ENCODE measurements at places on chromosomes 2 and 18.
A peak's percentile ranks its signal among the peaks of the same experiment; 100 is the strongest.

DNA sequence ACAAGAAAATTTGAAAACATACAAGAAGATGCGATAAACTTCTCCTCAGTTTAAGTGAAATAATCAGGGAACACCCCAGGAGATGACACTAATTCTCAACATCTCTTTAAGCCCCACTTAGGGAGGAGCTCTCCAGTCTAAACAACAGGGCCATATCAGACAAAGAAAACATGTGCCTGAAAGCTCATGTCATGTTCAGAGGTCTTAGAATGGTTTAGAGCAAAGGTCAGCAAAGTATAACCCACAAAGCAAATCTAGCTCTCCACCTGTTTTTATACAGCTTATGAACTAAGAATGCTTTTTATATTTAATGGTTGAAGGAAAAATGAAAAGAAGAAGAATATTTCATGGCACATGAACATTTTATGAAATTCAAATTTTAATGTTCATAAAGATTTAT, 155.6 kb upstream of the NOL4 start:
- DNase-seq: no peak

- peak; percentile 66 for DNase-seq
These were observed at the start of gene NPPC for GRCh38 chr2:231926180-231926741. NPPC (minus strand) TSS chr2:231926396; CDS start chr2:231926249, 147 bp downstream.

DNA sequence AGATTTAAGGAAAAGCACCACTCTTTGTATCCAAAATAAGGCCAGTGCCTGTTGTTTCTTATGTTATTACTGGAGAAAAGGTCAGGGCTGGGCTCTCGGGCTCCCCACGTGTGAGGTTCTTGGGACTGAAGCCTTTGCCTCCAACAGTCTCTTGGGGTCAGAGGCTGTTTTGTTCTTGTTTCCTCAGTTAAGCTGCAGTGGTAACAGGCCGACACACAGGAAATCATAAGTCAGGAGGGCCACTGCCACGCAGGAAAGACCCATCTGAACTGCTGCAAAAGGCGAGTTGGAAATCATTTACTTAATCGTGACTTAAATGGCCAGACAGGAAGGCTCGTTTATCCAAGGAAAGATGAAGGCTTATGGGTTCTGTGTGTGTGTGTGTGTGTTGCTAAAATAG, 30.3 kb upstream of the IL37 start:
- no peak for DNase-seq

- DNase-seq: no peak
These were observed 868 bp downstream of the HSBP1L1 start for GRCh38 chr18:79965119-79965902.

- no peak for DNase-seq
These were observed 162.2 kb upstream of the BCL2L11 start for GRCh38 chr2:110958346-110959119.

DNA sequence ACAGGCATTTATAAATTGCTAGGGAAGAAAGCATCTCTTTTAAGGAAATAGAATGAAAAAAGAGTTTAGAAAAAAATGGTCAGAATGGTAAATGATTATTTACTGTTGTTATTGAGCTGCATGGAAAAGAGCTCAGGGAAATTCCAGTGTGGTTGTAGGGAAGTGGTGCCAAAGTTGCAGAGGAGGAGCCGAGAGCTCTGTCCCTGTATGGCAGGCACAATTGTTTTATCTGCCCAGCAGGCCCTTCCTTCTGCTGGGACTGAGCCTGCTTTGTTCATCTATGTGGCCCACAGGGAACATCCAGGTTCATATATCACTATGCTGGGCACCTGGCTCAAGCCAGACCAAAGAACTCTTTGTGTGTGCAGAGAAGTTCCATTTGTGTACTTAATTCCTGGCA, 80.8 kb upstream of the AGAP1 start:
- DNase-seq: no peak

DNA sequence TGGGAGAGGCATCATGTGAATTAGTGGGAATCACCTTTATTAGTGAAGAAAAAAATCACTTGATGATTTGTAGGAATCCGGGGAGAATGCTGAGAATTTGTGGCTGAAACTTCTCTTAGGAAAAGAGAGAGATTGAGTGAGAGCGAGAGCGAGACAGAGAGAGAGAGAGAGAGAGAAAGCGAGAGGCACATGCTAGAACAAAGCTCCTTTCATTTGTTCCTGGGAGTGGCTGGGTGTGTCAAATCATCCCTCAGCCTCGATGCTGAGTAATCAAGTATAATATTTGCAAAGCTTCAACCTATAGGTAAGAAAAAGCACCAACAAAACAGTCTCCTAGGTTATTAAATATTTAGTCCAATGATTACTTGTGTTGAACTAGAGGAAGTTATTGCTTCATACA, 4.4 kb upstream of the SERPINB5 start:
- DNase-seq: no peak

GRCh38 chr2:193793914-193794313, 1599.2 kb upstream of the TMEFF2 start:
- DNase-seq: no peak

DNA sequence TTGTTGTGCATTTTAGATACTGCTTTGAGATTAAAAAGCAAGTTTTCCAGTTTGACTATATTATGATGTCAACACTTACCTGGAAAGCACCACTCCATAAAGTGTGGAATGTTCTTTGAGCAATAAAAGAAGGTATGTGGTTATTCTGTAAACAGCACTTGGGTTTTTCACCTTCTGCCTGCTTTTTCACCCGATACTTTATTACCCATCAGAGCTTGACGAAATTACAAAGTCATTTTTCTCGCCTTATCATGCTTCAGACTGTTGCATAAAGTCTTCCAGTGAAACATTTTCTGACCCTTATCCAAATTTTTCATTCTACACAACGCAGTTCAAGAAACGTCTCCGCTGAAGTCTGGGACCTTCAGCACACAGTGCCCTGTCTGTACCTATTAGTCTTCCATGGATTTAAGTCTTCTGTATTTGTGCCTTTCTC, 25.2 kb downstream of the CAB39 start:
- DNase-seq: no peak

- no peak for DNase-seq
These were observed 323.6 kb upstream of the HS6ST1 start for GRCh38 chr2:128642316-128642715.

GRCh38 chr2:26767894-26768487, 3.9 kb downstream of the SLC35F6 start:
- DNase-seq: no peak

- no peak for DNase-seq
These were observed 136.4 kb upstream of the COPS8 start for GRCh38 chr2:236949089-236949905.

- DNase-seq: no peak
These were observed 337.9 kb upstream of the LRRTM1 start for GRCh38 chr2:80642465-80642864.

GRCh38 chr2:126935774-126936173, 37.1 kb downstream of the TEX51 start:
- DNase-seq: no peak

- no peak for DNase-seq
These were observed 26.1 kb downstream of the GPC1 start for GRCh38 chr2:240461471-240462072.

- DNase-seq: no peak
These were observed 17.8 kb downstream of the ERFE start for GRCh38 chr2:238176613-238177012.

GRCh38 chr18:58341916-58342315, 287.0 kb downstream of the ALPK2 start:
- no peak for DNase-seq

GRCh38 chr2:179277429-179278196, 13.0 kb upstream of the SESTD1 start:
- DNase-seq: no peak

GRCh38 chr2:176745543-176746200, 466.9 kb upstream of the HNRNPA3 start:
- DNase-seq: no peak

- DNase-seq: no peak
These were observed 293.9 kb upstream of the PARD3B start for GRCh38 chr2:204251158-204251997.

GRCh38 chr2:72515696-72516095, 310.1 kb downstream of the EXOC6B start:
- no peak for DNase-seq

DNA sequence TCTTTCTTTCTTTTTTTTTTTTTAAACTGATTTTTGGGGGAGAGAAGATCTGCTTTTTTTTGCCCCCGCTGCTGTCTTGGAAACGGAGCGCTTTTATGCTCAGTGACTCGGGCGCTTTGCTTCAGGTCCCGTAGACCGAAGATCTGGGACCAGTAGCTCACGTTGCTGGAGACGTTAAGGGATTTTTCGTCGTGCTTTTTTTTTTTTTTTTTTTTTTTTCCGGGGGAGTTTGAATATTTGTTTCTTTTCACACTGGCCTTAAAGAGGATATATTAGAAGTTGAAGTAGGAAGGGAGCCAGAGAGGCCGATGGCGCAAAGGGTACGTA, 587 bp downstream of the MEIS1 start:
- DNase-seq: no peak

DNA sequence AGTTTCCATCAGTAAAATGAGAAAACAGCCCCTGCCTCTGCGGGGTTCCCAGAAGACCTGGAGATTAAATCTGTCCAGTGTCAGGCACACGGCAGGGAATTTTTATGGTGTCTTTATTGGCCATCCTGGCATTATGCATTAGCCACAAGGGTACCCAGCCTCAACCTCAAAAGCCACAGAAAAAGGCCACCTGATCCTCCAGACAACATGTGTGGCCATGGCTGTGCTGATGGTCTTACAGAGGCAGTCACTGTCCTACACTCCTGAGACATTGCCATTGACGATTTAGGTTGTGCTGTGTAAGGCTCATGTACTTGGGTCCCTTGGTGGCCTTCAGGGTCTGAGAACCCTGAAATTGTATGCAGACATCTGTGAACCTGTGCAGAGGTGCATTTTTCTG, 115.6 kb downstream of the SMAD7 start:
- no peak for DNase-seq

DNA sequence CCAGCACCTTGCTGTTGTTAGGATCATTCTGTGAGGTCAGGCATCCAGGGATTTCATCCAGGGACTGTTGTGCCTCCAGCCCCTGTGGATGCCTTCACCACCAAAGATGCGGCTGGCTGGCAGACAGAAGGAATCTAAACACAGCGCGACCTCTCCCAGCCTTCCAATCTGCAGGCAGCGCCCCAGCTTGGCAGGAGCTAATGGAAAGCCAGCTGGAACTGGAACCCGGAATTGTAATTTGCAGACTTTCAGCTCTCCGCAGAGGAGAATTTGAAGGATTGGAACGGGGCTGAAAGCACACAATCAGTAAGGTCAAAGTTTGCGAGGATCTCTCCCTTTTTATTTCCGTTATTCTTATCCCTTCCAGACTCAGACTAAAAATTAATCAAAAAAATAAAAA, 127.8 kb downstream of the TRIB2 start:
- DNase-seq: no peak

DNA sequence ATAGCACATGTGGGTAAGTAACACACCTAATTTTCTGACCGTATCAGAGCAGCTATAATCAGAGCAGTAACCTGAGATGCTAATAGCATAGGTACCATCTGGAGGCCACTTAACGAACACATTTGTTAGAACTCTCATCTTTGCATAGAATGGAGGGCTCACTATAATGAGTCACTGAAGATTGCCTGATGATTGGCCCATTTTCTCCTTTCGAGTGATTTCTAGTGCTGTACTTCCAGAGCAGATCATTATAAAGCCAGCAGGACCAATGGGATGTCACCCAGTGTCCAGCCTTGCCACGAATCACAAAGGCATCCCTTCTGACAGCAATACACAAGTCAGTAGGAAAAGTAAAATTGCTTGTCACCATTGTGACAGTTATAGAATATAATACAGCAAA, 81.7 kb upstream of the REV1 start:
- DNase-seq: no peak

- no peak for DNase-seq
These were observed 76.3 kb upstream of the DAPL1 start for GRCh38 chr2:158718851-158719250.

- DNase-seq: no peak
These were observed 17.8 kb downstream of the TCF7L1 start for GRCh38 chr2:85151026-85151425.

- no peak for DNase-seq
These were observed 423.9 kb upstream of the MAP2 start for GRCh38 chr2:208999911-209000310.

Data from activated T-cell treated with anti-CD3 and anti-CD28 coated beads for 24 hours (primary cell).